ENCODE measurements at places on chromosomes 4 and X.

- no peak for DNase-seq
Observed at GRCh38 chr4:3786196-3786869, 20.1 kb downstream of the ADRA2C start.

DNA sequence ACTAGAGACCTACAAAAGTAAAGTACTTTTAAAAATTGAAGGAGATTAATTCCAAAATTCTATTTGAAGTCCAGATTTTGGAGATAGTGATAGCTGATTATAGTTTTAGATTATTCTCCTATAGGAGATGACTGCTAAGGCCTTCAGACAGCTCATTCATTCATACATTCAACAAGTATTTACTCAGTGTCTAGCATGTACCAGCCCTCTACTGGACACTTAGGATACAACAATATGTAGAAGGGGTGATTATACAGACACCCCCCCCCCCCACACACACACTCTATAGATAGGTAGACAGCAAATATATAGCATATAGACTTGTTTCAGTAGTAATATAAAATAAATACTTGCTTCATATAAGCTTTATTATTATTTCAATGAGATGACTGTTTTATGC lies 60.4 kb upstream of the TAF9B start:
- DNase-seq: no peak

- DNase-seq: no peak
Observed at GRCh38 chr4:53527326-53527725, 64.0 kb downstream of the LNX1 start.

DNA sequence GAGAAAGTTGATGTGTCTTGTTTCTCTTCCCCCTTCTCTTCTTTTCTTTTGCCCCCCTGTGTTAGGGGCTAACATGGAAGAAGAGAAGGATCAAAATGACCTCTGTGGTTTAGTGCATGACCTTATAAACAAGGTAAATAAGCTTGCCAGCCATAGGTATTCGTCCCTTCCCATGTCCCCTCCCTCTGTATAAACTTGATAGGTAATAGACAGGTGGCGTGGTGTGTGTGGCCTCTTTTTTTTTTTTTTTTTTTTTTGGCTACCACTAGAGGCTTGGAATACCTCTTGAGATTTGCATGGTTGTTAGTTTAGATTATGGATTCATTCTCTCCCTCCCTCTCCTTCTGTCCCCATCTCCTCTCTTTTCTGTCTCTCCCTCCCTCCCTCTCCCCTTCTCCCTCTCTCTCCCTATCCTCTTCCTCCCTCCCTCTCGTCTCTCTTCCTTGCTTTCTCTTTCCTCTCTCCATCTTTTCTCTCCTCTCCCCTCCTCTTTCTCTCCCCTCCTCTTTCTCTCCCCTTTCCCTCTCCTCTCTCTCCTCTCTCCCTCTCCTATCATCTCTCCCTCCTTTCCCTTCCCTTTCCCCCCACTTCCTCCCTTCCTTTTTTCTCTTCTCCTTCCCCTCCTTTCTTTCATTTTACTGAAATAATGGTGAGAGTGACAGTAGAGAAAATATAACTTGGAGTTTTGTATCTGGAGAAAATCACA lies 134.4 kb downstream of the AFF1 start:
- no peak for DNase-seq

DNA sequence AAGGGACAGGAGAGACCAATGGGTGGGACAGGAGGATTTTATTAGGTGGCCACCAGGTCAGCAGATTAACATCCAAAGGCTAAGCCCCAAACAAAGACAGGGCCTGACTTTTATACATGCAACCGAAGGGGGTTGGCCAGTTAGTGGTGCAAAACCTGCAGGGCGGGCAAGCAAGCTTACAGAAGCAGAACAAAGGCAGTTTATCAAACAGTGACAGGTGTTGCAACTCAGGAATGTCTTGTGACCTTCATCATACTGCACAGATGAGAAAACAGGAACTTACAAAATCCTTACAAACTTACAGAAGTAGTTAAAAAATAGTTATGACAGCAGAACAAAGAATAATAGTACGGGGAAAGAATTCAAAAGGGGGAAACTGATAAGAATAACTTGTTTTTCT lies 708.1 kb downstream of the GLUD2 start:
- DNase-seq: no peak
